ENCODE measurements at places on chromosomes 3 and 15. TPM values are rescaled to one million over a fixed set of nuclear protein-coding genes. Genes with fewer than 3 reads are reported as not detected.

The LRRC31 gene
- total RNA-seq: not detected

The CPNE4 gene
- total RNA-seq: not detected

The KLHL40 gene
- total RNA-seq: not detected

The SLC28A1 gene
- not detected for total RNA-seq

The ZBTB20 gene
- total RNA-seq: 22.1 TPM

The SLC2A2 gene
- not detected for total RNA-seq

The CAMKV gene
- total RNA-seq: not detected

The C3orf52 gene
- 4.0 TPM for total RNA-seq

The EPHA3 gene
- 0.07 TPM for total RNA-seq

The CLDN1 gene
- 11.3 TPM for total RNA-seq

The COL6A5 gene
- not detected for total RNA-seq

The PRR20G gene
- total RNA-seq: not detected

The ATG3 gene
- 61.7 TPM for total RNA-seq

The SIDT1 gene
- not detected for total RNA-seq

The GPR156 gene
- 0.07 TPM for total RNA-seq

The U2SURP gene
- total RNA-seq: 43.0 TPM

The MAP2K5 gene
- total RNA-seq: 4.0 TPM

The IL17RC gene
- 28.7 TPM for total RNA-seq

The PRSS50 gene
- total RNA-seq: not detected

The LAMB2 gene
- total RNA-seq: 338 TPM

The CD200R1 gene
- not detected for total RNA-seq

The MYL3 gene
- total RNA-seq: not detected

Data from mammary microvascular endothelial cell (primary cell).